ENCODE measurements at places on chromosomes 1 and 21.

- peak; percentile 15 for DNase-seq
These were observed 884 bp downstream of the PHACTR4 start for GRCh38 chr1:28370239-28371009.

DNA sequence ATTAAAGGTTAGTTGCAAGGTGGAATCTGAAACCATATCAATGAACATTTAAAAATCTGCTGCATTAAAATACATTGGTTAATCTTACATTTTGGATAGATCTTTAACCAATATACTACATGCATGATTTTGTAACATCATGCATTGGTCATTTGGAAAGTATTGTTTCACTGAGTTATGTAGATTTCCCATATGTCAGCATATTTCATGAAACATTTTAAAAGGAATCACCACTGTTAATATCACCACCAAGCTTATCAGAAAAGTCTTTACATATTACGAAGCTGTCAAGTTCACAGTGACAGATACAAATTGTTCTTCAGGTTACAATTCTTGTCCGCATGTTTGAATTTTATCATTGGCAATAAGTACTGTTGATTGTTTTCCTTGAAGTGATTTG, 89.9 kb upstream of the ADGRL2 start:
- DNase-seq: no peak

- no peak for DNase-seq
These were observed 716.2 kb downstream of the NCAM2 start for GRCh38 chr21:21714426-21714825.

- DNase-seq: no peak
These were observed 20.4 kb downstream of the CENPF start for GRCh38 chr1:214623430-214623829.

GRCh38 chr1:19764848-19765247, 34.9 kb downstream of the TMCO4 start:
- no peak for DNase-seq

GRCh38 chr1:47991673-47992072, 5.5 kb downstream of the TRABD2B start:
- no peak for DNase-seq

DNA sequence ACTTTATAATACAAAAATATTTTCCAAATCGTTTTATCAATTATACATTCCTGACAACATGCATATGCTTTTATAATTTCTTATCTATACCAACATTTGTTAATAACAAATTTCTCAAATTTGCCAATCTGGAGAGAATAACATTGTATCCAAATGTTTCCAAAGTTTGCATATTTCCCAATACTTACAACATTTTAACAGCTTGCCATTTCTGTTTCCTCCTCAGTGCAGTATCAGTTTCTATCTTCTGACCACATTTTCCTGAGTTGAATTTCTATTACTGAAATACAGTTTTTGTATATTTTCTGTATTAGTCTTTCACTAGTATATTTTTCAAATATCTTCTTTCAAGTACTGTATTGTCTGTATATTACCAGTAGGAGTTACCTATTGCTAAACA, 1594.3 kb downstream of the PLA2G4A start:
- no peak for DNase-seq

DNA sequence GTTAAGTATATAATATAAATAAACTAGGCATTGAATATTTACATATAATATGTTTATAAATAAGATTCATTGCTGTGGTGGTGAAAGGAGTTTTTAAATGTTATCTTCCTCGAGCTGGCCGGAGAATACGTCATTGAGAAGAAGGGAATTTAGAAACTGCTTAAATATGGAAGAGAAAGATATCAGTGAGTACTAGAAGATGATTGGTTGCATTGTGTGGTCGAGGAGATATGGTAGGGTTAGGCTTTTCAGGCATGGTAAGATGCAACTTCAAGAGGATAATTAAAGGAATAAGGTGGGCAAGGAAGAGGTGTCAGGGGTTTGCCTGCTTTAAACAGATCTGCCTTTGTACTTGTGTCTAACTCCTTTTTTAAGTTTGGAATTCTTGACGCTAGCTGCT, 73.5 kb downstream of the RPS6KC1 start:
- DNase-seq: no peak

DNA sequence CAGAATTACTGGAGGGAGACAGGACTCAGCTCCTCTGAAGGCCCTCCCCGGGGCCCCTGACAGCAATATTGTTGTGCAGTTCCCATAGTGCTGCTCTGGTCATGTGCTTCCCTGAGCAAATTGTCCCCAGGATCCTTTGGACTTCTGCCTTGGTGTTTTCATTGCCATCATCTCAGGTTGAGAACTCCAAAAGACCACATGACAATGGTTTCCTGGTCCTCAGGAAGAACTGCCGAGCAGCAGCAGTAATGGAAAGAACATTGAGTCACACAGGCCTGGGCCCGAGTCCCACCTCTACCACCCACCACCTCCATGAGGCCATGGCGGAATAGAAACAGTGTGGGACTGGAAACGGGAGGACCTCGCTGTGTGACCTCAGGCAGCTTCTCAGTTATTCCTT, 6.3 kb upstream of the CTTNBP2NL start:
- DNase-seq: no peak

- DNase-seq: no peak
These were observed 100.9 kb upstream of the DPT start for GRCh38 chr1:168829876-168830275.

- DNase-seq: peak; percentile 33
These were observed 623 bp downstream of the CAPN2 start for GRCh38 chr1:223712850-223713474.

Measured in activated T-helper 1 cell treated with anti-CD3 and anti-CD28 coated beads, Interleukin-12 subunit alpha, Interleukin-12 subunit beta, Interleukin-2, Interleukin-4 antibody, amounts not matched to agents 30 ng/mL and 10 ng/mL and 1 ng/mL, durations not matched to agents 14 hours and 24 hours and 36 hours (primary cell).